MG63 (cell line): ENCODE measurements at places on chromosomes 2 and 18. TPM values are rescaled to one million over a fixed set of nuclear protein-coding genes. Genes with fewer than 3 reads are reported as not detected.

GRCh38 chr2:23384551-23385343 lies at the start of gene KLHL29:
Gene KLHL29 (plus strand): TSS chr2:23385179. CDS start chr2:23562197, 177,018 bp downstream.
- peak; percentile 75 for DNase-seq

DNA sequence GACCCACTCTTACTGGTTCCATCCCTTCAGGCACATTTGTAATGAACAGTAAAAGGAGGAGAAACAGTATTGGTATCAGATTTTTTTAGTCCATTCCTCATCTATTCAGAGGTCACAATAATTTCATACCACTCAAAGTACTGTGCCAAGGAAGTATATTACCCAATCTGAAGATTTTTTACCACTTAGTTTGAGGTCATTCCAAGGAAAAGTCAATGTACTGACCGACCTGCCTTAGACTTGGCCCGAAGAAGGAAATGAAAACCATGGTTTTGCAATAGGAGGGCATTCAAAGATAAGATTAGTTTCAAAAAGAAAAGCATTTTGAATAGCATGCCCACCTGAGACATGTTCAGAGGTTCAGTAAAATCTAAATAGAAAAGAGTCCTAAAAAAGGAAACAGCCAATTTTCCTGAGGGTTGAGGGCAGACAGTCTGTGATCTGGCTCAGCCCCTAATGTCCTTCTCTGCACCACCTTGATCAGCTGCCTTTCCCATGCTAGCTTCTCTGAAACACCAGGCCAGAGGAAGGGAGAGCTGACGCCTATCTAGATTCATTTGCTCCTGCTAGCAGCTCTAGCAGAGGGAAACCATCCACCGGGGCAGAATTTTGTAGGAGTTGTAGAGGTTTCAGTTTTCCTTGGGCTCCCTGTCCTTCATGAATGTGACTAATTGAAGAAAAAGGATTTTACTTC lies 107.3 kb upstream of the FZD5 start:
- DNase-seq, result no peak

DNA sequence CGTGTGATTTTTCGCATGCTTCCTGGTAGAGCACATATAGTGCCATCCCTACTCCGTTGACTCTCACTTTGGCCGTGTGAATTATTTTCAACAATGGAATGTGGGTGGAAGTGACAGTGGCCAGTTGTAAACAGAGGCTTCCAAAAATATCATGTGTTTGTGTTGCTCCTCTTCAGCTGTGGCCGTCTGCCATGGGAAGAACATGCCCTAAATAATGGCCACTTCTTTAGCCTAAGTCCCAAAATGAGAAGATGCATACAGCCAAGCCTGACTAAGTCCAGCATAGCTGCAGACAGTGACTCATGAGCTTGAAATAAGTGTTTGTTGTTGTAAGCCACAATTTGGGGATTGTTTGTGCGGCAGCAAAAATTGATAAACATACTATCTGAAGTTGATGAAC lies 8.9 kb upstream of the GALNT1 start:
- DNase-seq, result peak; percentile 9

DNA sequence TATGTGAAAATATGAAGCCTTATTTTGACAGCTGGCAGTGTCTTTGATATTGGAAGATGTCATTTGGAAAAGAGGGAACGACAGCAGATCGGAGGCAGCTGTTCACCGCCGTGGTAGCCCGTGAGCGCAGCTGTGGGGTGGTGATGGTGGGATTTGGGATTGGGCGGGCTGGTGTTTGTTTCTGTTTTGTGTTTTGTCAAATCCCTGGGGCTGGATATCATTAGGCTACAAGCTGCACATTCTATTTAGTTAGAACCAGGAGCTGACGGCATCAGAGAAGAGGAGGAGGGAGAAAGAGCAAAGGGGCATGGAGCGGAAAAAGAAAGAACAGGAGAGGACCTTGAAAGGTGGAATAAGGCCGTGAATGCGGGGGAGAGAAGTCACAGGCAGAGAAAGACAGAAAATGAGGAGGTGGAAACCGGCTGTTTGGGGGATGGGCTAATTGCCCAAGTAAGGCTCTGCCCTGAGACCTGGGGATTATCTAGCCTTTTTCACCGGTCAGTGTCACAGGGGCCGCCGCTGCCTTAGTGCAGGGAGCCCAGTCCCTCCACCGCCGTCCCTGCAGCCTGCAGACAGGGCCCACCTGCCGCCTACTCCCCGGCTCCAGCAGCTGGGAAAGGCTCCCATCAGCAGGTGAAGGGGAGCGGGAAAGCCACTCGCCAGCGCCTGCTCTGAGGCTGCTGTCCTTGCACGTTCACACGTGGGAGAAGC lies 88.0 kb downstream of the ZCCHC2 start:
- DNase-seq, result no peak

DNA sequence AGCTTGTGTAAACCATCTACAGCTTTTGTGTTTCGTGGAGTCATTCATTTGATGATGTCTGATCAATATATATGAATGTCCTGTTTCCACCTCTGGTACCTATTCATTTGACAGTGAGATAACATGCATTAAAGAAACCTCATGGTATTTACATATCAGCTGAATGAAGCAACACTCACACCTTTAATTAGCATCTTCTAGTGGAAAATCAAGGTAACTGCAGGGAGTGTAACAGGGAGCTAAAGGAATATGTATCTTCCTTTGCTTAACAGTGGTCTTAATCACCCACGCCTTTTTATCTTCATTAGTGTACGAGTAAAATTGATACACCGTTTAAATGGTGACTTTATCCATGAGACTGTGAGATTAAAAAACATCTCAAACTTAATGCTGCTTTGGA lies 15.6 kb downstream of the SLC39A10 start:
- no peak for DNase-seq

- DNase-seq, result peak; percentile 15
These were observed 98.2 kb upstream of the HNMT start for GRCh38 chr2:137865954-137866540.

- no peak for DNase-seq
These were observed 494.7 kb upstream of the SETBP1 start for GRCh38 chr18:44186001-44186400.

- DNase-seq, result no peak
These were observed 17.5 kb downstream of the MAP4K3 start for GRCh38 chr2:39419282-39420223.

- DNase-seq, result peak; percentile 14
These were observed 12.1 kb downstream of the TTL start for GRCh38 chr2:112493858-112494648.

- DNase-seq, result no peak
These were observed 6.6 kb upstream of the KLHL30 start for GRCh38 chr2:238131761-238132462.

DNA sequence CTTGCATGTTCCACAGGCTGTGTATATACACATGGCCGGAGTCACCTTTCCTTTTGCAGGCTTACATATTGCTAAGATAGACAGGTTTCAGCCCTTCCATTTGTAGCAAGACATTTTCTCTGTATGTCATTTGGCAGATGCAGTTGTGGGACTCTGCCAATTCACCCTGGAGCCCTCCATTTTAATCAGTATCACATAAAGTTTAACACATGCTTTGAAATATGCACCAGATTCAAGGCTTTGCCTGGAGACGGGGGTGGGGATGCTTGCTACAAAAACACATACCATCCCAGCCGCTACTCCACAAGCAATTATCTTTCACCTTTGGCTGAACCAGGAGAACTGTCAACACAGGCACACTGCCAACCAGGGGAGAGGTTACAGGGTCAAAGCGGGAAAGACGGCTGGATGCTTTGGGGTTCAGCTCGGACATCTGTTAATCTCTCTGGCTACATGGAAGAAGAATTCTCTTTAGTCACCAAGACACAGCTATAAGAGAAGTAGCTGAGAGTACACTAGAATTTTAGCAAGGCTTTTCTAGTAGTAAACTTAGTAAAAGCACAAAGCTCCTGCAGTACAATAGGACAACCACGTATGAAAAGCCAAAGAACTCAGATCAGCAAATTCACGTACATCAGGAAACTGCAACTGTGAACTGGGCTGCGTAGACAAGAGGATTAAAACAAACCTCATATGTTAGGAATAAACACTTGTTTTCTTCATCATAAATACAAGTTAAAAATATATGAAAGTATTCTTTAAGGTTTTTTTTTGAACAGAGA lies 130.9 kb downstream of the EXOC6B start:
- peak; percentile 27 for DNase-seq

DNA sequence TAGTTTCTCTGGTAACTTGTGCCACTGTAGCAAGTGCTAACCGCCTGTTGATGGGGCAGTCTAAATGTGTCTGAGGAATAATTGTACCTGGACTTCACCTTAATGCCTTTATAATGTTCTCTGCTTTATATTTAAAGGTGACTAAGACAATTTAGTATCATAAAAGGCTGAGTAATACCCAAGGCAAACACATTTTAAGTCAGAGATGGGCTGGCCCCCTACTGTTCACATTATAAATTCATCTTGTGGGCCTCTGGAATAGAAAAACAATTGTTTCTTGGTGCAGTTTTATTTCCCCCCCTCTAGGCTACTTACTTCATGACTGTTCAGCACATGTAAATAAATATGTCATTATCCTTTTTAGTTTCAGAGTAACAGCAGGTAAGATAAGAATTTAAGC lies 559.3 kb upstream of the PIK3C3 start:
- DNase-seq, result no peak

DNA sequence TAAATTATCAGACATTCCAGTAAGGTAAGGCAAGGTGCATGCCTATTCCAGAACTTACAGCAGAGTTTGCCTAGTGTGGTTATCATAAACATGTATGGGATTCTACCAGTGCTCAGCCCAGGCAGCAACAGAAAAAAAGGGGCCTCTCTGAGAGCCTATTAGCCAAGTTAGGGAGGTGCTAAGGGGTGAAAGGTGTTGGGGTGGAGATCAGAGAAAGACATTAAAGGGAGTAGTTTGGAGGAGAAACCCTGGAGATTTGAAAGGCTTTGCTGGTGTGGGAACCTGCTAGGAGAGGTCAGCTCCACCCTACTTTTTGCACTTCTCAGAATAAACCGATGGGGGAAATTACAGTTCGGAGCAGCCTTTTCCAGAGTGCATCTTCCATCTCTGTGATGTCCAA lies 2.9 kb downstream of the ARPC2 start:
- DNase-seq, result no peak

- no peak for DNase-seq
These were observed 1.8 kb downstream of the SLC23A3 start for GRCh38 chr2:219167997-219168396.

DNA sequence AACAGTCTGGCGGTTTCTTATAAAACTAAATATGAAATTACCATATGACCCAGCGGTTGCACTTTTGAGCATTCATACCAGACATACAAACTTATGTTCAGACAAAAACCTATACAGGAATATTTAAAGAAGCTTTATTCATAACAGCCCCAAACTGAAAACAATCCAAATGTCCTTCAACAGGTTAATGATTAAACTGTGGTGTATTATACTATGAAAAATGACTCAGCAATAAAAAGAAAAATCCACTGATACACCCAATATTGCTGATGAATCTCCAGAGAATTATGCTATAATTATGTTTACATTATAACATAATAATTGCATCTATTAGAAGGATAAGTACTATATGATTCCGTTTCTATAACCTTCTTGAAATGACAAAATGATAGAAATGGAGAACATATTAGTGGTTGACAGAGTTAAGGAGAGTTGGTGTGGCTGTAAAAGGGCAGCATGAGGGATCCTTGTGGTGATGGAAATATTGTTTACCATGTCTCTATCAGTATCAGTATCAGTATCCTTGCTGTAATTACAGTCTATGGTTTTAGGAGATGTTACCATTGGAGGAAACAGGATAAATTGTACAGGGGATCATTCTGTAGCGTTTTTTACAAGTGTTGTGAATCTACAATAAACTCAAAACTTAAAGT lies 127.1 kb downstream of the DSC3 start:
- DNase-seq, result no peak

GRCh38 chr2:184413671-184414229 lies 184.6 kb upstream of the ZNF804A start:
- no peak for DNase-seq

GRCh38 chr2:46763861-46764260 lies 151.7 kb downstream of the MCFD2 start:
- DNase-seq, result no peak

- DNase-seq, result no peak
These were observed 79.1 kb upstream of the MGAT4A start for GRCh38 chr2:98809878-98810587.

The PIGN gene
- 14.5 and 19.2 TPM in 2 replicates for total RNA-seq

The LYPD1 gene
- total RNA-seq, result 0.20 TPM in 1 of 2 replicates, not detected in the other

The PFN4 gene
- not detected in 2 replicates for total RNA-seq

The ACMSD gene
- not detected in 2 replicates for total RNA-seq

The GALR1 gene
- total RNA-seq, result not detected in 2 replicates

The C2orf15 gene
- not detected in 2 replicates for total RNA-seq

The HOXD13 gene
- 3.4 and 5.4 TPM in 2 replicates for total RNA-seq

The CYRIA gene
- total RNA-seq, result 0.69 and 1.3 TPM in 2 replicates

The ANO7 gene
- total RNA-seq, result 0.10 TPM in 1 of 2 replicates, not detected in the other

The KIF1A gene
- total RNA-seq, result not detected in 2 replicates

The FHL2 gene
- total RNA-seq, result 166 and 245 TPM in 2 replicates
